GM13976 (cell line): ENCODE measurements at places on chromosomes 11 and 22.

DNA sequence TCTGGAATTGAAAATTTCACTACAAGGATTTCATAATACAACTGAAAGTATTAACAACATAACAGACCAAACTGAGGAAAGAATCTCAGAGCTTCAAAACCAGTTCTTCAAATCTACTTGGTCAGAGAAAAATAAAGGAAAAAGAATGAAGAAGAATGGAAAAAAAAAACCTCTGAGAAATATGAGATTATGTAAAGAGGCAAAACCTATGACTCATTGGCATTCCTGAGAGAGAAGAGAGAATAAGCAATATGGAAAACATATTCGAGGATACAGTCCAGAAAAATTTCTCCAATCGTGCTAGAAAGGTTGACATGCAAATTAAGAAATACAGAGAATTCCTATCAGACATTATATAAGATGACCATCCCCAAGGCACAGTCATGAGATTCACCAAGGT is 23.4 kb upstream of the GPR83 start:
- DNase-seq: no peak

DNA sequence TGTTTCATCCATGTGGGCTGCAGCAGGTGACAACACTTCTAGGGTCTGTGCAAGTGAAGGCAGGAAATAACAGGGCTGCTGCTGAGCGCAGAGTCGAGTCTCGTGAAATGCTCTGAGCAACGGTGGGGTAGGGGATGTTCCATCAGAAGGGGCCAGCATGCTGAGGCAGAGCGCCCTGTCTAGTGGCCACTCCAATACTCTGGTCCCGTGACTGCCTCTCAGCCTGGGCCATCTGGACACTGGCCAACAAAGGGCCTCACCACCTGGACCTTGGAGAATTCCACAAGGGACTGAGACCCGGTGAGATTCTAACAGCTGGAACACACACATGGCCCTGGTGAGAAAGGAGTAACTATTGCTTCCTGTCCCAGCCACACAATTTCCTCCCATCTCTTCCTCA is 375.7 kb downstream of the SHANK2 start:
- DNase-seq: no peak

GRCh38 chr22:48808038-48808960 is 1019.4 kb downstream of the BRD1 start:
- DNase-seq: no peak

GRCh38 chr11:77779935-77780334 is 40.6 kb downstream of the RSF1 start:
- DNase-seq: no peak

- DNase-seq: no peak
These were observed 47.7 kb downstream of the C11orf91 start for GRCh38 chr11:33652930-33653329.

DNA sequence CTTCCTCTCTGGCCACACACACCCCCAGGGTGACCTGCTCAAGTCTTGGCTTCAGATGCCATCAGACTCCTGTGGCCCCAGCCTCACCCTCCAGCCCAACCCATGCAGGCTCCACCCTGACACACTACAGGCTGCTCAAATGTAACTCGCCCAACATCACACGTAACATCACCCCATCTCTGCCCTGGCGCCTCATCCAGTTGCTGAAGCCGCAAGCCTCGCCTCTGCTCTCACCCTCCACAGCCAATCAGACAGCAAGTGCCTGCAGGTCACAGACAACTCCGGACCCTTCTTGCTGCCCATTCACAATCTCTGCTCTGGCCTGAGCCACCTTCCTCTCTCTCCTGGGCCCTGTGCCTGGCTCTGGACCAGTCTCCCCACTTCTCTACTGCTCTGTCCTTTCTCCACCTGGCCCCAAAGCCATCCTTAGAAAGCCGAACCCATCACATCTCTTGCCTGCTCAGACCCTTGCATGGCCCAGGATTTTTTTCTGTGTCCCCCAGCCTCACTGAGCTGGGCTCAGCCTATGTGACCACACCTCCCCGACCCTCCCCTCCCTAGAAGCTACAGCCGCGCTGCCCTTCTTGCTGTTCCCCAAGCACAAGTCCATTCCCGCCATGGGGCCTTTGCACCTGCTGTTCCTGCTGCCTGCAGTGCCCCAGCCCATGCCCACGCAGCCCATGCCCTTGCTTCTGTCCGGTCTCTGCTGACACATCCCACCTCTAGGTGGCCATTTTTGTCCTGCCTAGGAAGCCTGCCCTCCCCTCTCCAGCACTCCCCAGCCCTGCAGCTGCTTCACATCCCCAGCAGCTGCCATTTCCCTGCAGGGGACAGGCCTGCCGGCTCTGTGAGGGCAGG is 333.9 kb downstream of the CTTN start:
- DNase-seq: no peak

DNA sequence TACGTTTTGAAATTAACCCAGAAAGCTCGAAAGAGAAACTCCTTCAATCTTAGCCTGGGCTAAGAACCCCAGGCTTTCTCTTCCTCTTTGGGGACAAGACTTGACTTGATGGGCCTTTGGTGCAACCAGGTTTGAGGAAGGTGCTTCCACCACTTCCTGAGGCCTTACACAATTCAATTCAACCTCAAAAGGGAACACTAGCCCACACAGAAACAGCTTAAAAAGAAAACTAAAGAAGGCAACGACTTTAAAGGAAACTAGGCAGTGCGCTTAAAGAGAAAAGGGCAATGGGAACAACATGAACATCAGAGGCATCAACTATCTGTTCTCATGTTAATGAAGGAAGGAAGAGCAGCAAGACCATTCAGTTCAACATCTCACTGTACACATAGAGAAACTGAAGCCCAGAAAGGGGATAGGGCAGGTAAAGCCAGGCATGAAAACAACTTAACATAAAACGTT is 24.8 kb downstream of the PAK1 start:
- DNase-seq: peak; percentile 50

DNA sequence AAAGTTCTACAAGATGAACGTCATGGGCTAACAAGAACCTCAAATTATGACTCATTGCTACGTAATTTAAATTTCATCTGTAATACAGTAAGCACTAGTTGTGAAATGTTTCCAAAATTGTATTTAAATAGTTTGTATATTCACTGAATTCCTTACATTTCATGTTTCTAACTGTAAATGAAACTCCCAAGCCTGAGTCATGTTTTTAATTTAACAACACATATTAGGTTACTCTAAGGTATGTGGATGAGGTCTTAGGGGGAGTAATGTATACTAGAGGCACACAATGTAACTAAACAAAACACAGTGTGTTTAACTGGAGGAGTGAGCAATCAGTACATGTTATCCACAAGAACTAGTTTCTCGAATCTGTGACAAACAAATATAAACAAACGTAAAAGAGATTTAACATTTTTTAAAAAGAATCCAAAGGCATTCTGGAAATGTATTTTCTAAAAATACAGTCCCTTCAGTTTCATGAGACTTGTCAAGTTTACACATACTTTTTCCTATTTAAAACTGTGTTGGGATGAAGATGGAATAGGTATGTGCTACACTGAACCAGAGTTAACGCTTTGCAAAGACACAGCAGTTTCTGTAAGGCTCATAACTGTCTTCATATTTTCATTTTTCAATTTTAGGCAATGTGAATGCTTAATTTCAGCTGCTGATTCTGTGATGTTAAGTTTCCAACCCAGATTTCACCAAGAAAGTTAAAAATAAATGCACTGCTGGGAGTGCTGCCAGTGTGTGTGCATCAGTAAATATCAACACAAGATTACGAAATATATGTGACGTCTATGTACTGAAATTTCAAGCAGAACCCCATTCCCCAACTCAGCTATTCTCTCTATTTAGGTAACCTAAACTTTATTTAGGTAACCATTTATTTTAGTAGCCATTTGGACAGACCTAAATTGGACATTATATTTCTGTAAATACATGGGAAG is 52.6 kb downstream of the PITPNB start:
- DNase-seq: no peak
